Caco-2 (cell line): ENCODE measurements at places on chromosomes 7 and 10. TPM values are rescaled to one million over a fixed set of nuclear protein-coding genes. Genes with fewer than 3 reads are reported as not detected.

The GIGYF1 gene
- 53.1 and 54.9 TPM in 2 replicates for total RNA-seq

DNA sequence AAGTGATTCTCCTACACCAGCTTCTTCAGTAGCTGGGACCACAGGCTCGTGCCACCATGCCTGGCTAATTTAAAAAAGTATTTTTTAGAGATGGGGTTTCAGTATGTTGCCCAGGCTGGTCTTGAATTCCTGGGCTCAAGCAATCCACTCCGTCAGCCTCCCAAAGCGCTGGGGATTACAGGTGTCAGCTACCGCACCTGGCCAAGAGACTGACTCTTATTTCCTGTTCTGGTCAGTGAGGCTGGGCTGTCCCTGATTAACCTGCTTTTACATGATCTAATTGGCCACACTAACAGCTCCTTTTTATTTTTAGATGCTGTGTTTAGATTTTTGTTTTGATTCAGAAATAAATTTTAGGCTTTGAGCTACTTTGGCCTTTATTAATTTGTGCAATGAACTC is 203.9 kb downstream of the NXPH1 start:
- H3K4me3 ChIP-seq = no peak overlapping the region
- no peaks in the 10 kb centered on the region for H3K4me1 ChIP-seq
- no peaks in the 10 kb centered on the region for H3K27me3 ChIP-seq
- no peaks in the 10 kb centered on the region for H3K36me3 ChIP-seq
- no peak for DNase-seq

- H3K4me1 ChIP-seq = no peaks in the 10 kb centered on the region
- no peak for DNase-seq
- peaks cover 1% of the 10 kb centered on the region for H3K27me3 ChIP-seq
- no peaks in the 10 kb centered on the region for H3K36me3 ChIP-seq
- H3K27ac ChIP-seq = no peak overlapping the region
Observed at GRCh38 chr7:132072873-132073272, 503.4 kb downstream of the PLXNA4 start.

GRCh38 chr7:107972075-107972482 is 30.9 kb downstream of the LAMB1 start:
- H3K4me1 ChIP-seq = peaks cover 50% of the 10 kb centered on the region
- peaks cover 2% of the 10 kb centered on the region for H3K36me3 ChIP-seq
- H3K27me3 ChIP-seq = no peaks in the 10 kb centered on the region
- DNase-seq = no peak
- H3K4me3 ChIP-seq = no peak overlapping the region
- H3K27ac ChIP-seq = peak overlapping the region; percentile 4

The NEUROG3 gene
- not detected in 2 replicates for total RNA-seq

- no peak overlapping the region for H3K4me3 ChIP-seq
- H3K27me3 ChIP-seq = no peaks in the 10 kb centered on the region
- no peak overlapping the region for H3K27ac ChIP-seq
- H3K4me1 ChIP-seq = no peaks in the 10 kb centered on the region
- DNase-seq = no peak
Observed at GRCh38 chr7:3778345-3778744, 477.3 kb downstream of the SDK1 start.

DNA sequence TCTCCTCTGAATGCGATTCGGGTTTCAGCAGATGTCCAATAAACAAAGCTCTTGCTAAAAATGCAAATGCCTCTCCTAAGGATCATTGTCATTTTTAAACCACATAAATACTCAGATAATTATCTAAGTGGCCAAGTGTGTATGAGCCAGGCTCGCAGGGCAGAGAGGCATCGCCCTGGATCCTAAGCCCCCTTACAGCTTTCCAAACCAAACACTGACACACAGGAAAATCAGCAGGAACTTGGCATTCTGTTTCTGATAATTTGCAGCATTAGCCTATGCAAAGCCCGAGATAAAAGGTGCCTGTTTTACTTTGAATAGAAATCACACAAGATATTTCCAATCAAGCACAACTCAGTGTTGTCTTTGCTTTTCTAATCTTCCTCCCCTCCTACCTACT is 134.4 kb downstream of the ABCA13 start:
- DNase-seq = no peak
- no peak overlapping the region for H3K27ac ChIP-seq
- H3K27me3 ChIP-seq = no peaks in the 10 kb centered on the region
- H3K4me1 ChIP-seq = no peaks in the 10 kb centered on the region
- H3K36me3 ChIP-seq = no peaks in the 10 kb centered on the region

GRCh38 chr7:107998150-107998549 is 4.8 kb downstream of the LAMB1 start:
- H3K4me1 ChIP-seq = peaks cover 71% of the 10 kb centered on the region
- no peaks in the 10 kb centered on the region for H3K27me3 ChIP-seq
- DNase-seq = no peak
- peaks cover 4% of the 10 kb centered on the region for H3K36me3 ChIP-seq

DNA sequence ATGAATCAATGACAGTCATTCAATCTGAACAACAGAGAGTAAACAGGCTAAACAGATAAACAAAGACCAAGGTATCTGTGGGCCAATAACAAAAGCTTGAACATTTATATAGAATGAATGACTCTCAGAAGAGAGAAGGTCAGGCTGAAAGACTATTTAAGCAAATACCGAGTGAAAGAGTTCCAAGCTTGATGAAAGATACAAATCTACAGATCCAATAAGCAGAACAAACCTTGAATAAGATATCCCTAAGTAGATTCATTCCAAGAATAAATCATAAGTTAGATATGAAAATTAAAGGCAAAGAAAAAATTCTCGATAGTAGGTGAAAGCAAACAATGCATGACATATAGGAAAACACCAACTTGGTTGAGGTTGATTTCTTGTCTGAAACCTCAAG is 376.4 kb upstream of the IGFBP3 start:
- H3K27ac ChIP-seq = no peak overlapping the region
- no peak for DNase-seq
- no peak overlapping the region for H3K4me3 ChIP-seq
- H3K4me1 ChIP-seq = no peaks in the 10 kb centered on the region
- no peaks in the 10 kb centered on the region for H3K27me3 ChIP-seq

The CCL24 gene
- not detected in 2 replicates for total RNA-seq
